ENCODE measurements at places on chromosomes 5 and 9.
A peak's percentile ranks its signal among the peaks of the same experiment; 100 is the strongest.

GRCh38 chr5:75510417-75510835 is 1.0 kb downstream of the CERT1 start:
- DNase-seq = peak; percentile 1

- no peak for DNase-seq
Measured at GRCh38 chr5:119373449-119373858, 17.6 kb downstream of the TNFAIP8 start.

DNA sequence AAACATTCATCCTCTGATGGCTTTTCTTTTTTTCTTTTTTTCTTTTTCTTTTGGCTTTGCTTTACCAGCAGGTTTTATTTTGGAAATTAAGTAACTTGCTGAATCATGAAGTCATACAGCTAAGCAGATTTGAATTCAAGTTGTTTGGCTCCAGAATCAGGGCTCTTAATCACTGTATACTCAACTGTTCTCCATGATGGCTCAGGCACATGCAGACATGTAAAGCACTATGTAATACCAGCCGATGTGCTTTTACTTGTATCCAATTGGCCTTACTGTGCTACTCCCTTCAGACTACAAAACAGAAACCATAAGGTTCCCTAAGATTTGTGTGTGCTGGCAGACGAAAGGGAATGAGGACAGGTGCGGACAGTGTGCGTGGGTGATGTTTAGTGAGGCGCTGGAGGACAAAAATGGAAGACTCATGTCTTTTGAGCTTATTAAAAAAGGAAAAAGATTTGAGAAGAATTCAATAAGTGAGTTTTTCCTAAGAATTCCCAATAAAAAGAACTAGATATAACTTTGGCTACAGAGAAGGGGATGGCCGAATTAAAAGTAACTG is 44.7 kb upstream of the OTP start:
- DNase-seq = no peak

- no peak for DNase-seq
Measured at GRCh38 chr9:94298949-94299599, 29.4 kb downstream of the NUTM2F start.

DNA sequence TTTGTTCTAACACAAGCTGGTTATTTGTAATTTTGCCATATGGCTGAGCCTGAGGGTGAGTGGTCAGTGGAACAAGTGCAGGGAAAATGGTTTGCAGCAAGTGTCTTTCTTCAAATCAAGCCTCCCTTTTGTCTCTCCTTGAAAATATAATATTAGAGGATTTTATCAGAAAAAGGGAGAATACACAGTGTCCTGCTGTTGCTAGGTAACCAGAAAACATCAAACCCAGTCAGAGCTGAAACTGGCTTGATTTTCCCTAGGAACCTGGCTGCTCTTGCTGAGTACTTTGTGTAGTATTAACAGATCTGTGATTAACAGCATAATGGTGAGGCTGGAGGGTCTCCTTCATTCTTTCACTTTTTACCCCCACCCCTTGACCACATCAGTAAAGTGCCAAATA is 314.0 kb downstream of the ARHGEF28 start:
- no peak for DNase-seq

DNA sequence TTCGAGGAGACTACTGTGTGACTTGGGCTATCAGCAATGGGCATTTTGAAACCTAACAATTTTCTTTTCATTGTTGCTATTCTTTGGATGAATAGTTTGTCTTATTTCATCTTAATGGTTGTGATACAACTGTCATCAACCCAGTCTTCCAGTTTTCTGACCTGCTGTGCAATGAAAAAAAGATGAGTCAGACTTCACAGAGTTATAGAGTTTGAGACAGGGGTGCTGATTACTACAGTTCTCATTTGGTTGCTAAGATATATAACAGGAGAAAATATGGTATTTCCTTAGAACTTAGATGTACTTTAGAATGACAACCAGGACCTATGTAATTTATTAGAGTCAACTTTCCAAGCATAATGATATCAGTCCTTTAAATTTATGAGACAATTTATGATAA is 564.4 kb upstream of the NUDT12 start:
- no peak for DNase-seq

- peak; percentile 5 for DNase-seq
Measured at GRCh38 chr9:112380825-112381221, 915 bp downstream of the HSDL2 start.

DNA sequence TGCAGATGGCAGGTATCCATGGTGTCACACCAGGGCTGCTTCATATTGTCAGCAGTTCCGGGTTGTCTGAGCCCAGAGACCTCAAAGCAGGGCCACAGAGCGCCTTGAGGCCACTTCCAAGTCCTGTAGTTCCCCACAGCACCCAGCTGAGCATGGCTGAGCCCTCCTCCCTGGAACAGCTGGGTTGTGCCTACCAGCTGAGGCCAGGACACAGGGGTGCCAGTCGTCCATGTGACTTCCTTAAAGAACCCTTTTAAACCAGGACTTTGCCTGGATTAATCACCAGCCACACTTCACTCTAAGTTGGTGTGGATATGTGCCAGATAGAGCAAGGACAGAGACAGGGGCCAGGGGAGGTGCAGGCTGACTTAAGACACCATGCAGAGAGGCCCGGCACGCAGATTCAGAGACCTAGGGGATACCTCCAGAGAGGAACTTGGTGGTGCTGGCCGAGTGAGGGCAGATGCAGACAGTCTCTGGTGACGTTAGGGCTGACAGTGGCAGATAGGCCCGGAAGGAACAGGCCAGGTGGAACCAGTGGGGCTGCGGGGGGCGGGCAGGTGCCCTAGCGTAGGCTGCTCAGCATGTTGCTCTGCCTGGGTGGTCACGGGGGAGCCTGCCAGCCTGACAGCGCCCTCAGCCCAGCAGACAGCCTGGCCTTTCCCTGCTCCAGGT is 142.7 kb downstream of the CACNA1B start:
- no peak for DNase-seq

DNA sequence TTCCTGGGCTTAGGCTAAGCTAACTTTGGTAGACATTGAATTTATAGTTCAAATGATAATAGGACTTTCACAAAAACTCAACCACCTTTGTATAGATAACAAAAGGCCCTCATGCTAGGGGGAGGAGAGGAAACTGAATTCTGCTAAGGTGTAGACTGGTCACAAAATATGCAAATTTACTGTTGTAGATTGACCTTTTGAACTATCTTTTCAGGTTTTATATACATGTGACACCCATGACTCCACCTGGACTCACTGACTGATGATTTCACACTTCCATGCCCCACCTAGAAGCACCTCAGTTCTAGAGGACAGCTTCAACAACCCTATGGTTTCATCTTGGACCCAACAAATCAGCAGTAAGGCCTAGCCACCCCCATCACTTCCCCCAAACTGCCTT is 165.7 kb downstream of the CEMIP2 start:
- DNase-seq = no peak

GRCh38 chr9:88835772-88836171 is 155.5 kb upstream of the S1PR3 start:
- DNase-seq = no peak

GRCh38 chr9:21974722-21975409 is 19.3 kb downstream of the CDKN2A start:
- DNase-seq = peak; percentile 19

GRCh38 chr5:142906863-142907671 is 136.9 kb downstream of the ARHGAP26 start:
- no peak for DNase-seq

DNA sequence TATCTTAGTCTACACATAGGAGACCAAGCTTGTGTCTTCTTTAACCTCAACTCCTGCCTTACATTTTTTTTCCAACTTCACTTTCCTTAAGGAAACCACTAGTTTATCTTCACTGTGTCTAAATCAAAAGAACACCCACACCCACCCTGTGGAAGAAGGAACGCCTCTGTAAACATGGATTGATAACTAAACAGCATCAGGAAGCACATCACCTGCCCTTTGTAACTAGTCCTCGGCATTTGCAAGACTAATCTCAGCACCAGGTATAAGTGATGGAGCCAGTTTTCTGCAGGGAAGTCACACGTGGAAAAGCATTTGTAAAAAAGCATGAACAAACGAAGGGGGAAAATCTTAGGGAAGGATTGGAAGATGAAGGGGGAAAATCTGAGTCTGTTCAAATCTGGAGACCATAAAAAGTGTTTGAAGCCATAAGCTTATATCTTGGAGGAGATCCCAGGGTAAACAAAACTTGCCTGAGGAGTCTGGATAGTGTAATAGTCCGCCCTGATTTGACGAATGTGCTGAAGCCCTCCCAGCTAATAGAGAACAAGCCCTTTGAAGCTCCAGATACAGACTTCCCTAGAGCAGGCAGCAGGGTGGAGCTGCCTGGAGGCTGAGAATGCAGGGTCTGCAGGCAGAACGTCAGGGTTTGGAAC is 117.3 kb upstream of the LHFPL2 start:
- no peak for DNase-seq

- no peak for DNase-seq
Measured at GRCh38 chr5:77249475-77249874, 39.0 kb downstream of the PDE8B start.

DNA sequence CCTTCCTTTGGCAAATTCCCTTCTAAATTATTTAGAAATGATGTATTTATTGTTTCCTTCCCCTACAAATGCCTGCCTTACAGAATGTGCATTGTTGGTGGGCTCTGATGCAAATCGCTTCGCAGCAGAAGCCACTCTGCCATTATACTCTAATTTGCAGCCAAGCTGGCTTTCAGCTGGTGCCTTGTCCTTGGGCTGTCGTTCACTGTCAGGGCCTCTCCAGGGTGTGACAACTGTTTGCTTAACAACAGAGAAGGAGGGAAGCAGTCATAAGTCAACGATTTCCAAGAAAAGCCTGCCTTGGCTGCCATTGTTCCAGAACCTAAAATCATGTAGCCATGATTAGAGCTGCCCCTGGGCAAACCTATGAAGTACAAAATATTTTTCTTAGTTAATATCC is 260.1 kb upstream of the RGMB start:
- DNase-seq = no peak

DNA sequence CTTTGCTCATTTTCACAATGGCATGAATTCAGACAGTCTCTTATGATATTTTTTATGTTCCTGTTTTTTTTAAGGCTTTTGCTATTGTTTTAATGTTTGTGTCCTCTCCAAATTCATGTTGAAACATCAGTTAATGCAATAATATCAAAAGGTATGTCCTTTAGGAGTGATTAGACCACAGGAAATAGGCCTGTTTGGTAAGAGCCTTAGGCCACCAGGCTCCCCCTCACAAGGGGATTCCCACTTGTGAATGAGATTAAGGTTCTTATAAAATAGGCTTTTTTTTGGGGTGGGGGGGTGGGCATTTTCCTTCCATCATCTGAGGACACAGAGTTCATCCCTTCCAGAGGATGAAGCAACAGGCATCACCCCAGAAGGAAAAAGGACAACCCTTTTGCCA is 2074.2 kb upstream of the C9orf72 start:
- DNase-seq = no peak

DNA sequence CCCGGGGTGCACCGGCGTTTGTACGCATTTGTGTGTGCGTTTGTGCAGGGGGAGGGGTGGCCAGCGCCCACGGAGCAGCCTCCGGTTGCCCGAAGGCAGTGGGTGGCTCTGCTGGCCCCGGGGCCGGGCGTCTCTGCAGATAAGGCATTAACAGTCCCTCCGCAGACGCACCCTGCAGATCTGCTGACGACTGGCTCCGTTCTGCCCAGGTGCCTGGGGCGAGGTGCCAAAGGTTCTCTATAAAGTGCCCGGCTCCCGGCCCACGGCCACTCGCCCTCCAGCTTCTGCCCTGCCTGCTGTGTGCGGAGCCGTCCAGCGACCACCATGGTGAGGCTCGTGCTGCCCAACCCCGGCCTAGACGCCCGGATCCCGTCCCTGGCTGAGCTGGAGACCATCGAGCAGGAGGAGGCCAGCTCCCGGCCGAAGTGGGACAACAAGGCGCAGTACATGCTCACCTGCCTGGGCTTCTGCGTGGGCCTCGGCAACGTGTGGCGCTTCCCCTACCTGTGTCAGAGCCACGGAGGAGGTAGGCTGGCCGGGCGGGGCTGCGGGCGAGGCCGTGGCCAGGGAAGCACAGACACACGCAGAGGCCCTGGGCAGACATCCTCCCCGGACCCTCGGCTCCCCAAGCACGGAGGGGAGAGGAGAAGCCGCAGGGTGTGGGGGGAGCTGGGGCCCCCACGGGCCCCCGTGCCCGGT is at the start of gene SLC6A19:
Gene SLC6A19, plus strand, starts transcription at position 269 of the 699 bp plus-strand sequence. Its CDS starts 56 bp downstream, at position 325.
- no peak for DNase-seq

DNA sequence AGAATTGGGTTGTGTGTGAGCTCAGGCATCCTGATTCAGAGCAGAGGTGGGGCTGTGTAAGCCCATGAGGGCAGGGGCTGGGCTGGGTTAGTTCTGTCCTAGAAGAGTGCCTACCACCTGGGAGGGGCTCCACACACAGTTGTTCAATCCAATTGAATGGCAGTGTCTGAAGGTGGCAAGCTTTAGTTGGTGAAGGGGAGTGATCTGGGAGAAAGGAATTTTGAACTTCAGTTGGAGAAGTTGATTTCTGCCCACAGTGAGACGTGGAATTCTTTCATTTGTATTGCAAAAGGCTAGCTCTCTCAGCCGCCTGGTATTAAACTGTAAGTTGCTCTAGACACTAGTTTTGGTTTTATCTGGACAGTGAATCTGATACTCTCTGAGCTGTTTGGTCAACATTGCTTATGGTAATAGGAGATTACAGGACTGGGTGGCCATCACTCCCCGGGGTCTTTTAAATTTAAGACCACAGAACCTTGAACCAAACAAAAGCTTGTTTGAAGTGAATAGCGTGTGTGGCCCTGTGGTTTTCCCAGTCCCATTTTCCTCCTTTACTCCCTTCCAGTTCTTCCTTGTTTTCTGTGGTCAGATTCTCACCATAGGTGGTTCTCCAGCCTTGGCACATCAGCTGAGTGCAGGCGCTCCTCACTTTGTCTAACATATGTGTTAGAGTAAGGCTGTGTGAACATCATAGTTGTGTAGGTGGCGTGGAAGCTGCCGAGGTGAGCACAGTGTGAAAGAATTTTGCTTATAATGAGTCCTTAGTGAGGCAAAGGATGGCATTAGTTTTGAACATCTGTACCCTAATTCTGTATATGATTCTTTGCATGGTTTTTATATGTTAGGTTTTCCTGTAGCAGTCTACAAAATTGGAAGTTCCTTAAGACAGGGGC is 78.0 kb downstream of the ARHGAP26 start:
- DNase-seq = no peak

GRCh38 chr5:34813509-34813908 is 25.5 kb upstream of the TTC23L start:
- DNase-seq = no peak

- no peak for DNase-seq
Measured at GRCh38 chr9:115665519-115665918, 488.1 kb upstream of the PAPPA start.

DNA sequence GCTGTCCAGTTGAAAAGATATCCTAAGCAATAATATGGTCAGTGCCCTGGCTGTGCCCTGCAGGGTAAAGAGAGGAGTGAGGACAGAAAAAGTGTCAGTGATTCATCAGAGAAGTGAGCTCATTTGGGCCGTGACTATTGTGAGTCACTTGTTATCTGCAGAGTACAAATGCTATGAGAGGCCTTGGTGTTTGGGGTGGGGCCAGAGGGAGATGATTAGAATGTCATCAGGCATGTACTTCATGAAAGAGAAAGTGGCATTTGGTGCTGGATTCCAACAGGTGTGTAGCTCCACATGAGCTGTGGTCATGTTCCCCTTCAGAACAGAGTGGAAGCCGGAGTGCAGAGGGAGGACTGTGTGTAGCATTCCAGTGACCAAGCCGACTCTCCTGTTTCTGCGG is 174.1 kb downstream of the KDM4C start:
- no peak for DNase-seq

- no peak for DNase-seq
Measured at GRCh38 chr9:136338511-136338910, 11.2 kb downstream of the GPSM1 start.
